ENCODE measurements at places on chromosomes 1 and 21.

GRCh38 chr1:40760984-40761383 lies 22.6 kb upstream of the KCNQ4 start:
- DNase-seq, result no peak

GRCh38 chr1:46595127-46595526 lies 8.9 kb downstream of the MKNK1 start:
- DNase-seq, result no peak

- no peak for DNase-seq
Measured at GRCh38 chr1:211932933-211933254, 102.3 kb upstream of the LPGAT1 start.

- DNase-seq, result no peak
Measured at GRCh38 chr21:39434950-39435349, 10.6 kb downstream of the LCA5L start.

- DNase-seq, result no peak
Measured at GRCh38 chr1:36977731-36978406, 56.4 kb downstream of the GRIK3 start.

- DNase-seq, result no peak
Measured at GRCh38 chr1:23422941-23423340, 1.6 kb downstream of the TCEA3 start.

- DNase-seq, result peak; percentile 56
Measured at GRCh38 chr1:224287714-224288113, 42.3 kb downstream of the NVL start.

DNA sequence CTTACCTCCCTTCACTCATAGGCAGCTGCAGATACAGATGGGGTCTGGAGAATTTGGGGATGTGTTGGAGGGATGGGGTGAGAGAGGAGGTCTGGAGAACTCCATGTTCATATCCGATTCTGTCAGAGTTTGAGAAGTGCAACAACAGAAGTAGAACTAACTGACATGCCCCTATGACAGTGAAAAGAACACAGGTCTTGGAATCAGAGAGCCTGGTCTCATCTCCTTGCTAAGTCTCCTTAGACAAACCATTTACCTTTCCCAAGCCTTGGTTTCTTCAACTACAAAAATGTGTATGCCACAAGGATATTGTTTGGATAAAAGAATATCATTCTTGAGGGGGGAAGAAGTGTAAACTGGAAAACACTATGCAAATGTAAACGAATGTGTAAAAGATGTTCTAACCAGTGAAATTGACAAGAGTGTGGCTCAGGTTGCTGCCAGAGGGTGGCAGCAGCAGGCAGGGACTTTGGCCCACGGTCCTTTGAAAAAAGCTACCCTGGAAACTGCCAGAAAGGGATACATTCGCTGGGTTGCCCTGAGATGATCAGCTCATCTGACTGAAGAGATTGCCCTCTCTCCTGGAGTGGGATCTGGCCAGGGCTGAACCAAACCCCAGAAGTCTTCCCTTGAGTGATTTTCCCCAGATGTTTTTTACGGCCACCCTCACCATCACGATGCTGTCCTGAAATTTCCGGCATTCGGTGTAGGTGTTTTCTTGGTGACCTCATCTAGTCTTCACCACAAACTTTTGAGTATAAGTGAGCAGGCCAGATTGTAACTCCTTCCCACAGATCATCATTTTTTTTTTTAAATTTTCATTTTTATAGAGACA lies 17.0 kb upstream of the CD2 start:
- DNase-seq, result peak; percentile 74

DNA sequence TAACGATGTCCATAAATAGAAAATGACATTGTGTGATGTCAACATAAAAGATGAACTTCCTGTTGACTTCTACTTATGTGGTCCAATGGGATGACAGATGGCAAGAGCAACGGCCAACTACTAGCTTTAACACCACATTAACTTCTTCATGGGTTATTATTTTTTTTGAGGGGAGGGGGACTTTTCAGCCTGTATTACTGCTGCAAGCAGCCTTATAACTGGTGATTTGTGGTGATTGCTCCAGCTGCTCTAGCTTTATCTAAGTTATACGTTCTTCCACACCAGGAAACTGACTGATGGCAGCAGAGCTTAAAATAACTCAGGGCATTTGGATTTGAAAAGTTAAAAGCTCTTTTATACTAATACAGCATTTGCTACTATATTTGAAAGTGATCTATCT lies 228.8 kb upstream of the B3GALT2 start:
- no peak for DNase-seq

DNA sequence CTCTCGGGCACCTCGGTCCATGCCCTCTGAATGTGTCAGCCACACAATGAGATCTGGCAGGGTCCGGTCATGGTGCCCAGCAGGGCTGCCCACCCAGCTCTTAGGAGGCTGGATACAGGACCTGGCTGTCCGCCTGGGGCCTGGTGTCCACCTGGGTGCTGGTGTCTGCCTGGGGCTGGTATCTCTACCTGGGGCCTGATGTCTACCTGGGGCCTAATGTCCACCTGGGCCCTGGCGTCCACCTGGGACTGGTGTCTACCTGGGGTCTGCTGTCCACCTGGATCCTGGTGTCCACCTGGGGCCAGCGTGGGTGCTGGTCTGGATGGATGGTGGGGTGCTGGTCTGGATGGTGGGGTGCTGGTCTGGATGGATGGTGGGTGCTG lies 45.1 kb upstream of the ACTRT2 start:
- no peak for DNase-seq

- no peak for DNase-seq
Measured at GRCh38 chr1:221430152-221430960, 311.5 kb downstream of the DUSP10 start.

GRCh38 chr1:30998887-30999286 lies 66.6 kb downstream of the PUM1 start:
- DNase-seq, result no peak

GRCh38 chr1:69940816-69941215 lies 264.6 kb downstream of the LRRC40 start:
- DNase-seq, result no peak

- no peak for DNase-seq
Measured at GRCh38 chr1:204260601-204261197, 46.9 kb upstream of the GOLT1A start.

DNA sequence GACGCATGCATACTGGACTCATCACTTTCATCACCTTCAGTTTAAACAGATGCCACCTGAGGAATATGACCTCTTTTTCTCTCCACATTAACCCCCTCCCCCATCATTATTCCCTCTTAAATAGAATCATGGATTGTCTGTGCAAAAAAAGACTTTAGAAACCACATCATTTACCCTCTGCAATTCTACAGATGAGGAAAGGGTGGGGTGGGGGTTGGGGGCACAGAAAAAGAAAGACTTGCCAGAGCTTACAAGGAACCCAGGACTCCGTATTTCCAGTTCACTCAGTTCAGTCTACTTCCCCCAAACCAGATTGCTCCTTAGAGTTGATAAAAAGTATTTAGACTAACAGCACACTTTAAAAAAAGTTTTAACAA lies 26.2 kb upstream of the NFIA start:
- DNase-seq, result no peak

DNA sequence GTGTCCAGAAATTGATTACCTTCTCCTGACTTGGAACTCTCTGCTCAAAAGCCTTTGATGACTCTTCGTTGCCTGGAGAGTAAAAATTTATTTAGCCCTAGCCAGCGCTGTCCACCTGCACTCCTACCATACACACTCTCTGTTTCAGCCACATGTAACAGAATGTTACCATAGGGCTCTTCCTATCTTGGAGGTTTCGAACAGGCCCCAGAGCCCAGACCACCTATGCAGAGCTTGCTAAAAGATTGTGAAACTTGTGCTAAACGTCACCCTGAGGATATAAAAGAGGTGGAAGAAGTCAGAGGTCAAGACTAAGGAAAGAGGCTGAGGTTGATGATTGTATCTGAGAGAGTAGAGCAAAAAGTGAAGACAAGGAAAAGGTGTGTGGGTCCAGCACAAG lies 237.0 kb upstream of the HOOK1 start:
- no peak for DNase-seq

- DNase-seq, result no peak
Measured at GRCh38 chr1:7068552-7068951, 283.3 kb downstream of the CAMTA1 start.

GRCh38 chr1:219621047-219621786 lies 8.3 kb upstream of the ZC3H11B start:
- no peak for DNase-seq

DNA sequence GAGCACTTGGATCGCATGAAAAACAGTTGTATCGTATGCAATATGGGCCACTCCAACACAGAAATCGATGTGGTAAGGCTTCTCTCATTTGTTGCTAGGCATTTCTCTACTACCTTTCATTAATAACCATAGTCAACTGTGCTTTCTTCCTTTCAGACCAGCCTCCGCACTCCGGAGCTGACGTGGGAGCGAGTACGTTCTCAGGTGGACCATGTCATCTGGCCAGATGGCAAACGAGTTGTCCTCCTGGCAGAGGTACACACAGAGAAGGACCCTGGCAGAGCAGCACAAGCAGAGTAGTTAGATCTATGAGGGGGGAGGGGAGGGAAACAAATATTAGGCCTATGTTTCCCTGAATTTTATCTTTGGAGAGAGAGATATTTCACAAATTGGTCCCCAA lies 16.0 kb upstream of the STRIP1 start:
- DNase-seq, result no peak

DNA sequence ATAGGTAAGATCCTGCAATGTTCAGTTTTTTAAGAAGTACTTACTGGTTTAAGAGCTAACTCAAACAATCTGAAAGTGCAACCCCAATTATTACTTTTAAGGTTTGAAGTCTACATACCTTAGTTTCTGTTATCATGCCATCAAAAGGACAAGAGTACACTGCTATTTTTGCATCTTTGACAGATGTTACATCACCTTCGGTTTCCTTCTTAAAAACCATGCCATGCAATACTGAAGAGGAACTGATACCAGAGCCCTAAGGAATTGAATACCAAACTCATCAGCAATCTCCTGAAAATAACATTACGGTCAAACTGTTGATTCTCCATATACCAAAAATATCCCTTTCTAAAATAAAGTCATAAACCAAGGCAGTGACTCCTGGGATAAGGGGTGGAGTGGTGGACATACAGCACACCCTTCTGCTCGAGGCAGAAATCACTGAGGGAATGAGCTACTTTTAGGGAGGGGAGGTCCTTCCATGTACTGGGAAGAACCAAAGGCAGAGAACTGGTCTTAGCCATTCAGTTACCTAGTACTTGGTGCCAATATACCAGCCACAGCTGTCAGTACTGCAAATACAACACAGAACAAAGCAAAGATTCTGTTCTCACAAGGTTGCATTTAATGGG lies 8.5 kb downstream of the CCT8 start:
- DNase-seq, result no peak

- DNase-seq, result peak; percentile 38
Measured at GRCh38 chr1:169312084-169312954, 55.3 kb downstream of the NME7 start.

DNA sequence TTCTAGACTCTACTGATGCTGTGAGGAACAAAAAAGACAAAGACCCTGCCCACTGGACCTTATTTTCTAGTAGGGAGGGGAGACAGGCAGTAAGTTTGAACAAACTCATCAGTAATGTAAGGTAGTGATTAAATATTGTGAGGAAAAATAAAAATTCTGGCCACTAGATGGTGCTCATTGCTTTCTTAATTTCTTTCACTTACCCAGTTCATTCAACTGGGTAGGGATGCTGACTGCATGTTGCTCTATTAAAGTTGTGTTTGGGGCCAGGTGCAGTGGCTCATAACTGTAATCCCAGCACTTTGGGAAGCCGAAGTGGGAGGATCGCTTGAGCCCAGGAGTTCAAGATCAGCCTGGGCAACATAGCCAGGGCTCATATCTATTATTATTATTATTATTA lies 6.3 kb upstream of the KYAT3 start:
- DNase-seq, result peak; percentile 81

DNA sequence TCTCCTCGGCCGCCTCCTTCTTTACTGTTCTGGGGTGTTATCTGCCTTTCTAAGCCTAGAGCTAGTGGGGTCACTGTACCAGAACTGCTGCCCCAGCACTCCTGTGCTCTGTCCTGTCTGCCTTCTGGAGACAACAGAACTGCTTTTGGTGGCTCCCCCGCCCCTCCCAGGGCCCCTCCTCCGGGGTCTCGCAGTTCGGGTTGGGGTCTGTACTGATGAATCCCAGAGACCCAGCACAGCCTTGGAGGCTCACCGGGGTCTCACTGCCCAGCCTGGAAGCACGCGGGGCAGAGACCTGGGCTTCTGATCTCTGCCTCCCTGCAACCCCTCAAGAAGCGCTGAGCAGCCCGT lies 3.2 kb upstream of the PLEKHA6 start:
- no peak for DNase-seq

GRCh38 chr1:155334962-155335361 lies 14.3 kb downstream of the RUSC1 start:
- no peak for DNase-seq

DNA sequence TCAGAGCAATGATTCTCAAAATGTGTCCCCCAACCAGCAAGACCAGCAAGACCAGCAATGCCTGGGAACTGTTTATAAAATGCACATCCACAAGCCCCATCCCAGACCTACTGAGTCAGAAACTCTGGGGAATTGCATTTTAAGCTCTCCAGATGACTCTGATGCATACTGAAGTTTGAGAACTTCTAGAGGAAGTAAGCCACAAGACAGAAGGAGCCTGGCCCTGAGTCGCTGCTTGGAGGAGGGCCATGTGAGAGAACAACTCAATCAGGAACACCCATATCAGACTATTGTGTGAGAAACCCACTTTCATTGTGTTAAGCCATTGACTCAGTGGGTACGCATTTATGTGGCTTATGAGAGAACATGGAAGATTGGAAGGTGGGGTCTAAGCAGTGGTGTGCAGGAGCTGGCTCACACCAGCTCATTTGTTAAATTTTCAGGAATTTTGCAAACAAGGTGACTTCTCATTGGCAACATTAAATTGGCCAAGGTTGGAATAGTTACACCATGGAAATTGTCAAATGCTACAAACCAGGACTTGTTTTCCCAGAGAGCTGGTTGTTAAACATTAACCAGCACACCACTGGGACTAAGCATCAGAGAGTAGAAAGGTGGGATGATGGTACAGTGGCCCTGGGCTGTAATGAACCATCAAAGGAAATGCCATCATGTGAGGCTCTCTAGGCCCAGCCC lies 38.9 kb downstream of the ATP1A1 start:
- DNase-seq, result no peak

GRCh38 chr1:26170472-26170821 lies 739 bp downstream of the ZNF593 start:
- no peak for DNase-seq

- no peak for DNase-seq
Measured at GRCh38 chr1:228209657-228210056, 1.8 kb downstream of the OBSCN start.

GRCh38 chr21:22880573-22880972 lies 1882.4 kb downstream of the NCAM2 start:
- no peak for DNase-seq

- no peak for DNase-seq
Measured at GRCh38 chr1:184950227-184950626, 24.1 kb downstream of the NIBAN1 start.

GRCh38 chr1:53292690-53293089 lies 35.2 kb downstream of the LRP8 start:
- DNase-seq, result no peak

- DNase-seq, result no peak
Measured at GRCh38 chr1:21734526-21734925, 48.4 kb downstream of the USP48 start.

DNA sequence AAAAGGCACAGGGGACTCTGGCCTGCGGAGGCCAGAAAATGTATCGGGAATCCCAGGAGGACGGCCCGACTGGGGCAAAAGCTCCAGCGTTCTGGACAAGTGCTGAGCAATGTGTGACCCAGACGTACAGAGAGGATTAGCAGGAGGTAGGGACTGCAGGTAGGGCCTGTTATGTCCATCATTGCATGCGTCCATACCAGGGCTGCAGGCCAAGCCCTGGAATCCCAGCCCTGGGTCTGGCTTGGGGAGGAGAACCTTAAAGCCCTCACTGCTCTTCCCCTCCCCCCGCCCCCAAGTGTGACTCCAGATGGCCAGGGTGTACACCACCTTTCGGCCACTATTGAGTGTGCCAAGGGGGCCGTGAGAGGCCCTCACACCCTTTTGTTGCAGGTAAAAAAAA lies 2.0 kb downstream of the RNF207 start:
- no peak for DNase-seq

All from dermis blood vessel endothelial cell (primary cell).